CD4-positive, alpha-beta T cell treated with Interleukin-17A for 1 hour (primary cell): ENCODE measurements at places on chromosomes 7 and 10.

GRCh38 chr10:30036341-30036740, 23.0 kb downstream of the JCAD start:
- DNase-seq, result no peak

DNA sequence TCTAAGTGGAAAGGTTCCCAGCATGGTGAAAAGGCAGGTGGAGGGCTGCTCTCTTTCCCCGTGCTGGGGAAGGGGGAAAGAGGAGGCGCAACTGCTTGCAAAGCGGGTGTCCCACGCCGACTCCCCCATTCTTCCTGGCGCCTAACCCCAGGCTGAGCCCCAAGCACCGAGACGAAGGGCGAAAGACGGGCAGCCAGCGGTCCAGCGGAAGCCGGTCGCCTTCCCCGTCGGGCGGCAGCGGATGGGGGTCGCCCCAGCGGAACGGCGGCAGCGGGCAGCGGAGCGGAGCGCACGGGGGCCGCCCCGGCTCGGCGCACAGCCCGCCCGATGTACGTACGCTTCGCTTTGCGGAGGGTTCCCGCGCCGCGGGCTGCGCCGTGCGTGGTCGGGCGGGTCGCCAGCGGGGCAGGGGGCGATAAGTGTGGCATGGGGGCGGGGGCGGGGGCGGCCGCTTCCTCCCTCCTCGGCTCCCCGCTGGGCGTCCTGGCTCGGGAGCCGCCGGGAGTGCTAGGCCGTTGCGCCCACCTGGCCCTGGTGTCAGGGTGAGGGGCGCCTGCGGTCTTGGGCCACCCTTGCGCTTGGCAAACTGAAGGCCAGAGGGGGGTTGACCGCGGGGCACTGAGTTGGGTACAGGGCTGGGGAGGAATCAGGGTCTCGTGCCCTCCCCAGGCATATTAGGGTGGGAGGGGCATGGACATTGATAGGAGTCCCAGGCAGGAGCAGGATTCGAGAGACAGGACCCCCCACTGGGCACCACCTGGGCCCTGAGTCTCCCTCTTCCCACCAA, 35.2 kb upstream of the HSPB1 start:
- no peak for DNase-seq

DNA sequence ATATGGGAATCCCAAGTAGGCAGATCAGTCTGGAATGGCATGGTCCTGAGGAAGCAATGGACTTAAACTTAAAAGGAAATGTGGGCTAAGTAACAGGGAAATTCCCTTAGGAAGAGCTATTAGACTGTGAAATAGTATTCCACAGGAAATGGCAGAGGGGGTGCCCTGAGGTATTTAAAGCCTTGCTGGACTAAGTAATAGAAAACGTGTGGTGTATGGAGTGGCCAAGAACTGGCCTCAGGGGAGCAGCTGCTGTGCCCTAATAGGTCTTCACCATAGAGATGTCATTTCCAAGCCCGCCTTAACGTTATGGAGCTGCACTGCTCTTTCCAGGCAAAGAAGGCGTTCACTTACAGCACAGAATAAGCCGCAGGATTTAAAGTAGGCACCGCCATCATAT, 365.2 kb upstream of the ZMIZ1 start:
- DNase-seq, result no peak

DNA sequence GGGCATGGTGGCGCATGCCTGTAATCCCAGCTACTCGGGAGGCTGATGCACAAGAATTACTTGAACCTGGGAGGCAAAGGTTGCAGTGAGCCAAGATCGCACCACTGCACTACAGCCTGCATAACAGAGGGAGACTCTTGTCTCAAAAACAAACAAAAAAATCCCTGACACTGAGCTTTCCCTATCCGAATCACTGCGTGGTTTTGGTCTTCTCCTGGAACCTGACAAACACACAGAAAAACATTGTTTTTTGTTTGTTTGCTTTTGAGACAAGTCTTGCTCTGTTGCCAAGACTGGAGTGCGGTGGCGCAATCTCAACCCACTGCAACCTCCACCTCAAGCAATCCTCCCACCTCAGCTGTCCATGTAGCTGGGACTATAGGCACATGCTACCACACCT, 50.4 kb upstream of the PTPRN2 start:
- DNase-seq, result no peak

DNA sequence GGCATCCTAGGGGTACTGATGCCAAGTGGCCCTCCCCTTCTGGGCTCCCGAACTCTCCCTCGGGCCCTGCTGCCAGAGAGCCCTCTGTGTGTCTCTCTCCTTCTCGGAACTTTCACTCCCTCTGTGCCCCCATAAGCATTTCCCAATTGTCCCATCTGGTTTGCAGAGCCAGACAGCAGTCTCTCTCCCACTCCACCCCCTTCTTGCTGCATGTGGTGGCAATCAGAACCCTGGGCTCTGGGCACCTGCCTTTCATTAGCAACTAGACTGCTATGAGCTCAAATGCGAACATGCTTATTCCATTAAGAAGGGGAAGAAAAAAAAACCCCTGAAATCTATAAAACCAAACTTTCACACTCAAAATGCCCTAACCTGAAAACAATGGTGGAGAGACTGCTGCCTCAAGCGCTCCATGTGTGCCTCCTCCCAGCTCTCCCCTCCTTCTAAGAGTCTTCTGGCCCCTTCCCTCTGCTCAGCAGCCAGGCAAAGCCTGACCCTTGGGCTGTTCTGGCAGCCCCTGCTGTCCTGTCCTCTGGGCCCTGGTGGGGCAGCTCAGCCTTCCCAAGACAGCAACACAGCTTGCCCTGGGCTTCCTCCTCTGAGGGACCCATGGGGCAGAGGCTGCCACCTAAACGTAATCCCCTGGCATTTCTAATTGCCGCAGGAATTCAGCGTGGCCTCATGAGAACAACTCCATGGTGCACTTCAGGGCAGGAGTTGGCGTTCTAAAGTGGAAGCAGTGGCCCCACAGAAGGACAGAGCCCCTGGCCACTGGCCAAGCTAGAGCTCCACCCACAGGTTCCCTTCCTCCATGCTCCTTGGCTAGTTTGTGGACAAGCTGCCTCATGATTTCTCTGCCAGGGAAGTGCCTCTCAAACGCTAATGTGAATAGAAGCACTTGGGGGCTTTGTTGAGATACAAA, 415.4 kb downstream of the PLXNA4 start:
- DNase-seq, result no peak

DNA sequence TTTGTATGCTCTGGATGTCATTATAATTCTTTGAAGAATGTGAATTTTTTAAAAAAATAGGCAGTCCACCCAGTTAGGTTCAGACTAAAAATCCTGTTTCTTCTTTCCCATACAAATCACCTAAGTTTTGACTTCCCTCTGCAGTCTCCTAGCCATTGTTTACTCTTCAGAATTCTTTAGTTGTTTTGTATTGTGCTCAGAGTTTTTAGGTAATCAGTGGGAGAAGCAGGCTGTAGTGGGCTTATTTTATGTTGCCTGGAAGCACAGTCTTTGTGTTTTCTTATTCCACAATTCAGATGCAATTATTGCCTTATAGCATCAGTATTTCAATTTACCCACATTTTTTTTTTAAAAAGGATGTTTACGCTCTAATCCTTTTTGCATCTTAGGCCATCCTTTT, 94.9 kb downstream of the AKAP9 start:
- no peak for DNase-seq

DNA sequence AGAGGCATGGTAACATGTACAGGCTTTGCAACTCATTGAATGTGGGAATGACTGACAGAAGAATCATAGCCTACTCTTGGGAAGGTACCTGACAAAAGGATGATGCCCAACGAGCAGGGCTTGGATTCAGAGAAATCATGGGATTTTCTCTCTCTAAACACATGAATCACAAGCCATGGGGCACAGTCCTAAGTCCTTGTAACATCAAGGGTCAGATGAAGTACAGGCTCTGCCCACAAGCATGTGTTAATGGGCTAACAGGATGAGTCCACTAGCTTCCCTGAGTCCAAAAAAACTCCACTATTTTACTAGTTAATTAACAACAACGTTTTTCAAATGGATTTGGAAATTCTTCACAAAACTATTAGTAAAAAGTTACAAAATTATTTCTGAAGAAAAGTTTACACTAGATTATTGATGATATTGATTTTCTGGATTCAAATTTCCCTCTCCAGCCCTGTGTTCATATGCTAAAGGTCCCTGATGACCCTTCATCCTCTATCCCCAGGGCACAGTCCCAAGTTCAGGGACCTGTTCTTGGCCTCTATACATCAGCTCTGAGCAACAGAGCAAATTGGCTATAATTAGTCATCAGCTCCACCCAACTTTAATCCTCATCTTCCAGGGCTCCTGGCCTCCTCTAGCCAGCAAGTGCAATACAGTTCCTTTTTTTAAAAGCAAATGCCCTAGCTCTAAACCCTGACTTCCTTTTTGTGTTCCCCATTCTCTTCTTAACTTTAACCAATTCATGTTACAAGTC, 99.8 kb downstream of the GSAP start:
- no peak for DNase-seq

DNA sequence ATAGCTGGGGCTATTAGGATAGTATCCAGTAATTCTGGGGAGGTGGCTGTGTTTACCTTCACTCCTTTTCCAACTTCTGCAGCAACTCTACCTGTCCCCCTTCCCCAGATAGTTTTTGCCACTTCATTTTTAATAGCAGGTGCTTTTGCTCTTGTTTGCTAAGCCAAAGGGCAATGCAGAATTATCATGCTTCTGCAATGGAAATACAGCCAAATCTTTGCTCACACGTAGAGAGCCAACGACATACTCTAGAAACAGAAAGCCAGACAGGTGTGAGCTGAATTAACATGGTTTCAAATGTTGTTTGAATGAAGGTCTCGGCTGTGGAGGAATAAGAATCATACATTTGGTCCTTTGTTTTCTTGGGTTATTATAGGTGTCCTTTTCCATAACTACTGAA, 14.4 kb downstream of the PLEKHS1 start:
- no peak for DNase-seq

DNA sequence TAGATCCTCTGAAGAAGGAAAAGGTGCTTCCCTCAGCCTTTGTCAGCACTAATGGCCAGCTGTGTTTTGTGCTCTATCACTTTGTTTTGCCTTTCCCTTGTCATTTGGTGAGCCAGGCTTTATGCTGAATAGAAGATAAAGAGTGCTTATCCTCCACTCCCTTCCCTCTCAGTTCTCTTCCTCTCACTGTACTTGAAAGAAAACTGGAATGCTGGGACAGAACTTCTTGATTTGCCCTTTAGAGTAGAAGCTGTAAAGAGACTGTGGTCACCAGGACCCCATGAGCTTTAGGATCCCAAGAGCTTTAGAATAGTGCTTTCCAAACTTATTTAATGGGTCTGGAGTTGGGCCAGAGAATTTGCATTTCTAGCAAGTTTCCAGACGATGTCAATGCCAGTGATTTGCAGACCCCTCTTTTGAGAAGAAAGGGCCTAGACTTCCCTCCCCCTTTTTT, 81.4 kb downstream of the LRRC4 start:
- no peak for DNase-seq

DNA sequence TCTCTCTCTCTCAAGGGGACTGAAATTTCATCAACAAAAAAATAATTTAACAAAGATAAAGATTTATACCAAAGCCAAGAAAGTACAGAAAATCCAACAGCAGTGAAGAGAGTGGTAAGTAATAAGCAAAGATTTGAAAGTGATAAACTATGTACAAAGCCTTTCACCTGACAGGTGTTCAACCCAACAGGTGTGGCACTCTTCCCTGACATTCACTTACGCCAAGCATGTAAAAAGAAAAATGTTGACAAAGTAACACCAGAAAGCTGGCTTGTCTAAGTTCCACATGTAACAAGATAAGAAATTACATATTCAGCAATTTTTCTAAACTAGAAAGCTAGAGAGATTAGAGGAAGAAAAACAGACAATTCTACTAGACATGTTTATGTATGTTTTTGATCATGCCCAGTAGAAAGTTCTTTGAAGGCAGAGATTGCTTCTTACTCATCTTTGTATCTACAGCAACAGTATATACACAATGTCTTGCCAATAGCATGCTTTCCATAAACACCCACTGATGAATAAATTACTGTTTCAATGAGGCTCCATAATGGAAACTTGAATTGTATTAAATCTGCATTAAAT, 468.5 kb downstream of the PARD3 start:
- DNase-seq, result no peak

GRCh38 chr10:104892879-104893617, 252.0 kb downstream of the SORCS3 start:
- no peak for DNase-seq

GRCh38 chr10:63071145-63071544, 62.0 kb upstream of the NRBF2 start:
- DNase-seq, result no peak

- no peak for DNase-seq
These were observed 32.9 kb downstream of the CELF2 start for GRCh38 chr10:11050301-11051287.
